Activated CD8-positive, alpha-beta memory T cell treated with anti-CD3 and anti-CD28 coated beads for 1 hour (primary cell): ENCODE measurements at places on chromosomes 5 and 9.

DNA sequence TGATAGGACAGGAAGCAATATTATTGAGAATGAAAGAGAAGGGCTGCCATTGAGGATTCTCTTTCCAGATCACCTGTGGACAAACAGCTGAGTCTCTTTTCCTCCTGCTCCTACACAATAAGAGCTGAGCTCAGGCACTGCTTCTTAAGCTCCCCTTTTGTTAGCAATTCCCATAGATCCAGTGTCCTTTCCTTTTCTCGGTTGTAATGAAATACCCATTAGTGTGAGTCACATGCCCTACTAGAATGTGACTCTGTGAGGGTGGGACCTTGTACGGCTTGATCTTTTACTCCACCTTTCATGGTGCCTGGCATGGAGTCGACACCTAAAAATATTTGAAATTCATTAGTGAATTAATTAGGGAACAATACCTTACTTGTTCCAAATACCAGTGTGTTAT is 269.2 kb downstream of the NR3C1 start:
- no peak for DNase-seq

DNA sequence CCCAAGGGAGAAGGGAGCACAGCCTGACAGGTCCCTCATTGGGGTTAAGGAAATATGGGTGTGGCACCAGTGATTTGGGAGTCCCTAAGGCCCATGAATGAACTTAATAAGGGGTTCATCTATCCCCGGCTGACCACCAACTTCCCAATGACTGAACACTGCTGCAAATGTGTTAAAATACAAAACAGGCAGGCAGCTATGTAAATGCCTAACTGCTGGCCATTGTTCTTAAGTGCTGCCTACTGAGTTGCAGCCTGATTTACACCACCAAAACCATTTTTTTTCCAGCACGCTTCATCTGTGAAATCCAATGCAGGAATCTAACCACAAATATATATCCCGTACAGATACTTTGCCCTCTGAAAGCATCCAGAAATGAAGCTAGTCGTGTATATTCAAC is 478.5 kb downstream of the PTPRD start:
- DNase-seq, result no peak

DNA sequence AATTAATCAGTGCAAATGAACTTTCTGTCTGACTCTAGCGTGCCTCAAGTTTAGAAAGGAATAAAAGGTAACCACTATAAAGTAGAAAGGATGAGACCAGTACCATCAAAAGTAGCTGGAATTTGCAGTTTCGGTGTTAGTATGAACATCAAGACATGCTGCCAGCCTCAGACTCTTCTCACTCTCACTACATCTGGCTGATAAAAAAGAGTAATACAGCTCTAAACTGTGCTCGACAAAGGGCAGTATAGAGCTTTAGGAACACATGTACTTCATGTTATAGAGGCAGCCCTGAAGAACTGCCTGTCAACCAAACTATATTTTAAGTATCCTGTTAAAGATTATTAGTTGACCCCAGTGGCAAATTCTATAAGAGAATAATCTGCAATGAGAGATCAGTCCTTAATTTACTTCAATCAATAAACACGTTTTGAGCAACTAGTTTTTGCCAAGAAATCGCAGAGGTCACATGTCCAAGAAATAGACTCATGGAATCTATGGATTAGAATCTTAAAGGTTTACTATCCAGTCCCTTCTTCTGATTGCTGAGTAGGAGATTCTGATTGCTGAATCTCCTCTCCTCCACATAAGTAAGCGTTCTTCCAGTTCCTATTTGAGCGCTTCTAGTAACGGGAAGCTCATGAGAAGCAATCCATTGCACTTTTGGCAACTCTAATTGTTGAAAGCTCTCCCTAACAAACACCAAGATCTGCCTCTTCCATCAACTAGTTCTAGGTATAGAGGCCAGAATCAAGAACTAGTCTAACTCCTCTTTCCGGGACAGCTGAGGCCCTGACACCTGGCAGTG is 941 bp downstream of the XPA start:
- no peak for DNase-seq

- DNase-seq, result no peak
Observed at GRCh38 chr9:113910036-113910639, 34.0 kb downstream of the ZNF618 start.

DNA sequence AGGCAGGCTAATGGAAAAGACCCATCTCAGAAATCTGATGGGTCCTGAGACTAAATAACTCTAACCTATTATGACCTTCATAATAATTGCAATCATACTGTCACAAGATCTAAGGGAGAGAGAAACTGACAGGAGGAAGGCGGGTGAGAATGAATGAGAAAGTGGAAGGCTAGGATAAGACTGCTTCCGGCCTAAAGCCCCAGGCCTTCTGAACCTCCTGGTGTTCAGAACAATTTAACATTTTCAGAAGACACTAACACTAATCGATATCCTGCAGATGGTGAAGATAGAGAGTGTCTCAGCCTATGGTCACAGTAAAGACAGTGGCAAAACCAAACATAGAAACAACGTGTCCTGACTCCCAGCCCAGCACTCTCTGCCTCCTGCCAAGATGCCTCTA is 1.2 kb downstream of the RPS14 start:
- no peak for DNase-seq
